Tibial nerve (tissue), 4 donors: ENCODE measurements at places on chromosomes 12 and 14. TPM values are rescaled to one million over a fixed set of nuclear protein-coding genes. Genes with fewer than 3 reads are reported as not detected.

The SAV1 gene
- 35.1 TPM for total RNA-seq

The NTS gene
- not detected for total RNA-seq

DNA sequence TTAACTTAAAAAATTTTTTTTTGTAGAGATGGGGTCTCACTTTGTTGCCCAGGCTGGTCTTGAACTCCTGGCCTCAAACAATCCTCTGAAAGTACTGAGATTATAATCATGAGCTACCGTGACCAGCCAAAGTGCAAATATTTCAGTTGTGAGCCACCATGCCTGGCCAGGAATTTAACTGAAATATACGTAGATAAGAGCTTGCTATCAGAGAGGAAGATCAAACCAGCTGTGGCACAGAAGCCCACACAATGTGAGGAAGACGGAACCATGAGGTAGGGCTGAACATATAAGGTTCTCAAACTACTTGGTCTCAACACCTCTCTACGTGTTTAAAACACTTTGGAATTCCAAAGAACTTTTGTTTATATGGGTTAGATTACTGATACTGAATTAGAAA lies 29.1 kb downstream of the ATG14 start:
- H3K27me3 ChIP-seq: no peaks in the 10 kb centered on the region
- no peak overlapping the region for H3K27ac ChIP-seq
- peaks cover 95% of the 10 kb centered on the region for H3K36me3 ChIP-seq
- DNase-seq: no peak
- no peak overlapping the region for H3K4me3 ChIP-seq

DNA sequence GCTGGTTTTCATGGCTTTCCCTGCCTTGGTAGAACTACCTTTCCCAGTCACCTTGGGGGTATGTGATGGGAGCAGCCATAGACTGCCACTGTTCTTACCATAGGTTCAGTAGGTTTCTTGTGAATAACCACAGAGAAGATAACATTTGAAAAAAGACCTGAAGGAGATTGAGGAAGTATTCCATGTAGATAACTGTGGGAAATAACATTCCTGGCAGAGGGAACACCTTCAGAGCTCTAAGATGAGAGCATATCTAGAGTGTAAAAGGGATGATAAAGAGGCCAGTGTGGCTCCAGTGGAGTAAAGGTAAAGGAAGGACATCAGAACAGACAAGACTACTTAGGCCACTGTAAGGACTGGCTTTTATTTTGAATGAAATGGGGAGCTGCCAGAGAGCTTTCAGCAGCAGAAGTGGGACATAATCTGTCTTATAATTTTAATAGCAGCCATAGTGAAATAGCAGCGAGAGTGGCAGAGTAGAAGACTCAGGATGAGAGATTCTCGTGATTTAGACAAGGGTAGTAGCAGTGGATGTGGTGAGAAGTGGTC lies 82.6 kb upstream of the KCNH3 start:
- no peaks in the 10 kb centered on the region for H3K36me3 ChIP-seq
- H3K4me1 ChIP-seq: no peaks in the 10 kb centered on the region
- H3K27me3 ChIP-seq: no peaks in the 10 kb centered on the region
- H3K27ac ChIP-seq: no peak overlapping the region
- no peak overlapping the region for H3K4me3 ChIP-seq

DNA sequence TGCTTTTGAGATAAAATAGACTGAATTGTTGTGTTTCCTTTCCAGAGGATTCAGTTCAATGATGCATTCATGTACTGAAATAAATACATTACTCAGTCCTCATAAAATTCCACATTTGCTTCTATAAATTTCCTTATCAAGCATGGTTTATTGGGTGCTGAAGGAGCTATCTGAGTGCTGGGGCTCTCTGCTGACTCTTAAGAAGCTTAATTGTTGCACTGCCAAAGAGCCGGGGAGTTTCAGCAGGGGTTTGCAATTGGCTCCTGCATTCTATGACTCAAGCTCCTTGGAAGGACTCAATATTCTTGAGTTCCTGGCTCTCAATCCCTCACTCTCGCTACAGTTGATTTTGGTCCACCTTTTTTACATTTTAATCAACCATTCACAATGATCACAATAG lies 69.8 kb upstream of the PYGL start:
- H3K36me3 ChIP-seq: no peaks in the 10 kb centered on the region
- no peak for DNase-seq
- no peaks in the 10 kb centered on the region for H3K4me1 ChIP-seq
- no peaks in the 10 kb centered on the region for H3K27me3 ChIP-seq
- peak overlapping the region; percentile 57 for H3K27ac ChIP-seq
- no peak overlapping the region for H3K4me3 ChIP-seq

DNA sequence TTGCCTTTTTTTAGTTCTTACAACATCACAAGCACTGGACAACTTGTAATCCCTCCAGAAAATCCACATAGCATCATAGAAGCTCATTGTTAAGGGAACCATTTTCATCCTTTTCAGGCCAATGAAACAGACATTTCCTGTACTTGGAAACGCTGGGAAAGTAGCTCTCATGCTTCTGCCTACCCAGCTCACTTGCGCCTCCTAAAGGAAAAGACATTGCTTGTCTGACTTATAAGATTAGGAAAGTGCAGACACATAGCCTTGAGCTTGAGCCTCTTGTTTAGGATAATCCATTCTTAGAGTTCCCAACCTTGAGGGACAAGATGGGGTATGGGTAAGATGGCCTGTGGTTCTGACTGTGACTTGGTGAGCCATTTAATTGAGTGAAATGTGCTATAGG lies 589.5 kb downstream of the NOVA1 start:
- DNase-seq: no peak
- no peaks in the 10 kb centered on the region for H3K4me1 ChIP-seq
- no peaks in the 10 kb centered on the region for H3K27me3 ChIP-seq
- no peak overlapping the region for H3K4me3 ChIP-seq
- no peaks in the 10 kb centered on the region for H3K36me3 ChIP-seq
- H3K27ac ChIP-seq: no peak overlapping the region
